ENCODE measurements at places on chromosomes 4 and X. TPM values are rescaled to one million over a fixed set of nuclear protein-coding genes. Genes with fewer than 3 reads are reported as not detected.
A peak's percentile ranks its signal among the peaks of the same experiment; 100 is the strongest.

DNA sequence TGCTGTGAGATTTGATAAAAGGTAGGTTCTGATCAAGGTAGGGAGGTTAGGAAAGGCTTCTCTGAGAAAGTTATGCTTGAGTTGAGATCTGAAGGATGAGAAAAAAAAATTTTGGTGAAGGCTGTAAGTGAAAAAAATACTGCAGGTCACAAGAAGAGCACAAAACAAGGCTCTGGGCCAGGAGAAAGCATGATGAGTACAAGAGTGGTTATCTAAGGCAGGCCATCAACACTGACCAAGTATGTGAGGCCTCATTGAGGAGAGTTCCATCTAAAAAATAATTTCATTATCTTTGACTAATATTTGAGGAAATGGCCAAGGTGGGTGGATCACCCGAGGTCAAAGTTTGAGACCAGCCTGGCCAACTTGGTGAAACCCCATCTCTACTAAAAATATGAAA is 71.6 kb upstream of the SLC4A4 start:
- no peak for DNase-seq

- DNase-seq: no peak
Observed at GRCh38 chrX:130083656-130084382, 26.5 kb downstream of the ELF4 start.

Gene TMEM129
- total RNA-seq: 34.7 TPM

GRCh38 chr4:174260099-174260498 is 23.4 kb downstream of the FBXO8 start:
- peak; percentile 6 for DNase-seq

Gene TCEAL2
- not detected for total RNA-seq

DNA sequence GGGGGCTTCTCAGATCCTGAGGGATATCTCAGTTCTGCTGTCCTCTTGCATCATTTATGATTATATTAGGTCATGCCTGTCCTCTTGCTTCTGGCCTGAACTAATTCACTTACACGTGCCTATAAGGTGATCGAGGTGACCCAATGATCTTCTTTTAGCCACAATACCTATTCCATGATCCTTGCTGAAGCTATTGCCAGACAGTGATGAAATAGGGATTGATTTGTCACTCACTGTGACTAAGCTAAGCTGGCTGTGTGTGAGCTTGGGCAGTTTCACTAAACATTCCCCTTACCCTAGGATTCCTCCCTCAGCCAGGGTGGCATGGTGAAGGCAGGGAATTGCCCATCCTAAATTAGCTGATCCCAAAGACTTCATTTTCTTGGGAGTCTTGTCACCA is 19.0 kb downstream of the HADH start:
- DNase-seq: no peak

GRCh38 chrX:153827903-153828302 is 2.4 kb downstream of the PDZD4 start:
- DNase-seq: no peak

Gene UTP14A
- total RNA-seq: 25.0 TPM

Gene TMEM154
- total RNA-seq: 3.1 TPM

DNA sequence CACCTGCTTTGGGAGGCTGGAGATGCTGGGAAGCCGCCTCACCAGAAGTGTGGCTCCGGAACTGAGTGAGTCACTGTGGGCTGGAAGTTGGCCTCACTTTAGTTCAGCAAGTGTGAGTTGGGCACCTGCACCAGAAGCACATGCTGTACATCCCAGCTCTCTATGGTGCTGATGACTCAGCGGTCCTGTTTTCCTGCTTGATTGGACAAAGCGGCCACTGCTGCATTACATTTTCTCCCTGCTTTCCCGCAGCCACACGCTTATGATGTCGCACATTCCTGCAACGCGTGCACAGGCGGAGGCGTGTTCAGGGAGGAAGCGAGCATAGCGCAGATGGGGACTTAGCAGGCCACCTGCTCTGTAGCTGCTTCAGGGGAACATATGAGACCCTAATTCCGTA is 26.7 kb upstream of the CLDN34 start:
- peak; percentile 91 for DNase-seq

Gene KIF4A
- total RNA-seq: 29.6 TPM

DNA sequence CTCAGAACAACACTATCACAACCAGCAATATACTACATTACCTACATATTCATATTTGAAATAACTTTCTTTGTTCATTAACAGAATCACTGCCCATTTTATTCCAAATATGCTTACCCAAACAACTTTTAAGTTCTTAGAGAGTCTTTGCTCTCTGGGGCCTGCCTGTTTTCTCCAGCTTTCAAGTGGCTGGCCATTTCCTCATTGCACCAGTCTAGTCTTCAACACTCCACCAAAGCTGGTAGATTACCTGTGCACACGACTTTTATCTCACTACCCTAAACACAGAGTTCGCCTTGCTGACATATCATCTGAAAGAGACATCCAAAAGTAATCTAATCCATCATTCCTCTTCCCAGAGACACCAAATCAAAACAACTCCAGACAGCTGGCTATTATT is 66.2 kb downstream of the PRDM5 start:
- no peak for DNase-seq

Gene AWAT2
- 1.2 TPM for total RNA-seq

Gene ERVMER34-1
- total RNA-seq: 0.14 TPM

GRCh38 chr4:165461159-165461821 is 82.5 kb downstream of the CPE start:
- DNase-seq: no peak

DNA sequence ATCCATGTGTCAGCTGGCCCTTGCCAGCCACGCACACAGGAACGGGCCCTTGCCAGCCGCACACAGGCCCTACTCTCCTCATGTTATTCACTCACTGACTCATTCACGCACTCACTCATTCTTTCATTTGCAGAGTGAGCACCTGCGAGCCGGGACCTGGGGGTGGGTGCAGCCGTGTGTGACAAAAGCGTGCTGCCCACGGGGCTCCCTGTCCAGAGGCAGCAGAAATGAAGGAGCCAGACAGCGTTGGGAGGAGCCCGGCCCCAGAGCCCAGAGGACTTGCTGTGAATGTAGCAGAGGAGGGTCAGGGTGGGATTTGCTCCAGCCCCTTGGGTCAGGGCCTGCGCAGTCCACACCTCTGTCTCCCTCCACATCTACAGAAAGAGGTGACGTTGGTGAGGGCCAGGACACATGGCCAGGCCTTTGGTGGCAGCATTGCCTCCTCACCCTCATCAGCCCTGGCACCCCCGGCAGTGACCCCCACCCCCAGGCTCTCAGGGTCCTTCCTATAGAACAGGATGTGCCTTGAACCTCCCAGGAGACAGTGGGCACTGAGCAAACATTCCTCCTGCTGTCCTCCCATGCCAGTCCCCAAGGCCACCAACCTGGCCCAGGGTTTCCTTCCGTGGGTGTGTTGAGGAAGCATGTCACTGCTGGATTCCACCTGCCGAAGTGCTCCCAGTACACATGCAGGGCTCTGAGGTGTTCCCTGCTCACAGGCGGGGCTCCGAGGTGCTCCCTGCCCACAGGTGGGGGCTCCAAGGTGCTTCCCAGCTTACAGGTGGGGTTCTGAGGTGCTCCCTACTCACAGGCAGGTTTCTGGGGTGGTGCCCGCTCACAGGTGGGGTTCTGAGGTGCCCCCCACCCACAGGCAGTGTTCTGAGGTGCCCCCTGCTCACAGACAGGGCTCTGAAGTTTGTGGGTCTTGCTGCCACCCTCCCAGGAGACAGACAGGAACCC is 105.7 kb downstream of the HMX1 start:
- DNase-seq: no peak

Data from dermis blood vessel endothelial cell (primary cell).